ENCODE measurements at places on chromosomes 12 and 14.

DNA sequence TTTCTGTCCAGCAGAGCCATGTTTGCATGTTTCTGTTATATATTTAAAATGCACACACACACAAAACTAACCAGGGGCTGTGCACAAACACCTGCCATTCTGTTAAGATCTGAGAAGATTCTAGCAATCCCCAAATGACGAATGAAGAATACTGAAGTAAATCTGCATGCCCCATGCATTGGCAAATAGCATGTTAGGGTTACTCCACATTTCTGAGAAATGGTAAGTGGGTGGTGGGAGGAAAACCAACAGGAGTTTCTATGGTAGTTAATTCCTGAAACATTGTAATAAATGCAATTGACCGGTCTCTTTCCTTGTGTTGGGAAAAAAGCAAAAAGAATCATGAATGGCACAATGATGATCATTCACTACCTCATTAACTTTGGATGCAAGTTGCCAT is 318.0 kb downstream of the BCAT1 start:
- no peak for DNase-seq

DNA sequence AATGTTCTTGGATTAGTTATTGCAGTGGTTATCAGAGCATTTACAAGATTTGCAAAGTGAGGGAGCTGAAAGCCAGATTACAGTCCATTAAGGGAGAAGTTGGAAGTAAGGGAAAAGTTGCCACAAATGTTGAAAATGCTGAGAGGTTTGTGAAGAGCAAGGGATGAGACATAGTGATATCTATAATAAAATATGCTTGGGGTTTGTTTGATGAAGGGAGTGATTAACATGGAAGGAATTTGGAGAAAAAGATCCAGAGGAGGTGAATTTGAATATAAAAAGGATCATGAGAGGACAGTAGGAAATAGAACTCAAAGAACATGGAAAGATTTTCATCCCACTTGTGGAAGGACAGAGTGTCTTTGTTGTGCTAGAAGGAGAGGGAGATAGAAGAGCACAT is 19.3 kb upstream of the CCER1 start:
- no peak for DNase-seq

- DNase-seq = no peak
These were observed 295.5 kb upstream of the ATXN7L3B start for GRCh38 chr12:74242088-74242487.

DNA sequence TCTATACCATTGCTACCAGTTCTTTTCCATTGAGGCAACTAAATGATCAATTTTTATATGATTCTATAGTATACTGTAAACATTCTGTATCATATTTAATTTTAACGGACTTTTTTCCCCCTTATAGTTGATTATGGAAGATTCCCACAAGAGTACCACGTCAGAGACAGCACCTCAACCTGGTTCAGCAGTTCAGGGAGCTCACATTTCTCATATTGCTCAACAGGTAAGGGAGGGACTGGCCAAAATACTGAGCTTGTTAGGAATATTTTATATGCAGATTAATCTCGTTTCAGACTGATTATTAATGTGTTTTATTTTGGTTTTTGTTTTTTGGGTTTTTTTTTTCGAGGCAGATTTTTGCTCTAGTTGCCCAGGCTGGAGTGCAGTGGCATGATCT is 16.1 kb downstream of the ATF1 start:
- DNase-seq = no peak

- DNase-seq = no peak
These were observed 1431.7 kb upstream of the FLRT2 start for GRCh38 chr14:84098261-84098660.

- no peak for DNase-seq
These were observed 8.1 kb downstream of the TXNRD1 start for GRCh38 chr12:104223712-104224111.

- no peak for DNase-seq
These were observed 66.7 kb downstream of the GALNT16 start for GRCh38 chr14:69326611-69327010.
